ENCODE measurements at places on chromosomes 5 and 9.

- no peak for DNase-seq
Measured at GRCh38 chr9:82369251-82369945, 380.8 kb downstream of the SPATA31D1 start.

DNA sequence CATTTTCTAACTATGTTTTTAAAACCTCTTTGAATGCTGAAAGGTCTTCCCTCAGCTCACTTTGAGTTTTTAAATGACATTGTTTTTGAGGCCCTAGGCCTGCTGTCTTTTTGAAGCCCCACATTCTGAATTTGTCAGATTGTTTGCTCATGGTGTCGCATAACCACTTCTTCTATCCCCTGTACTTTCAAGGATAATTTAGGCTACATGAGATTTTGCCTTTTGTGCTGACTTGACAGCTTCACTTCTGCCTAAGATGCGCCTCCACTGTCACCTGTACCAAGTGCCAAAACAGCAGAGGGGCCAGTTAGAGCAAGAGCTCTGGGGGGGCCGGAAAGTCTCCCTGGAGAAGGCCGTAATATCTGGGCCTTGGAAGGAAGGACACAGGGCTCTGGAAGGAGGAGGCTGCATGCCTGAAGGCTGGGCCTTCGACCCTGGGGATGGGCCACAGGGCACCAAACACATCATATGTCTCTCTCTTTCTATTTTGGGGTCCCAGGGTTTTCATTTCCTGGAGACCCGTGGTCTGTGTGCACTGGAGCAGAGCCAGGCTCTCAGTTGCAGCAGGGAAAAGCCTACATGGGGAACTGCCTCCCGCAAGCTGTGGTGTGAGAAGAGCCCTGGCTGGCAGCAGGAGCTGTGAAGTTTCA is 49.1 kb downstream of the NDST1 start:
- no peak for DNase-seq

- no peak for DNase-seq
Measured at GRCh38 chr5:64767959-64768357, 533 bp downstream of the SREK1IP1 start.

DNA sequence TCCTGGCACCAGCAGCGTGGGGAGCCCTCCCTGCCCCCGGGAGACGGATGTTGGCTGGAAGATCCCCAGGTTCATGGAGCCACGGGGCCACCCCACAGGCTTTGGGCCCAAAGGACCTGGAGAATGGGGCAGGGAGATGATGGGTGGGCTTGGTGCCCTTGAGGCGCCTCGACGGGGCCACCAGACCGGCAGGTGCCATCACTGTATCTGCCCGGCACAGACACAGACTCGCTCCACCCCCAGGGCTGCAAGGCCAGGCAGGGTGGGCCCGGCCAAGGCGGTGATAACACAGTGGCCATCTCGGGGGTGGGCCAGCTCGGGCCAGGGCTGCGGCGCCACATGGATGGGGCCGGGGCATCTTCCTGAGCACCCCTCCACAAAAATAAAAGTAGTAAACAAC is 35.0 kb upstream of the EGFL7 start:
- DNase-seq: no peak

- no peak for DNase-seq
Measured at GRCh38 chr5:88671106-88671504, 211.9 kb downstream of the MEF2C start.

DNA sequence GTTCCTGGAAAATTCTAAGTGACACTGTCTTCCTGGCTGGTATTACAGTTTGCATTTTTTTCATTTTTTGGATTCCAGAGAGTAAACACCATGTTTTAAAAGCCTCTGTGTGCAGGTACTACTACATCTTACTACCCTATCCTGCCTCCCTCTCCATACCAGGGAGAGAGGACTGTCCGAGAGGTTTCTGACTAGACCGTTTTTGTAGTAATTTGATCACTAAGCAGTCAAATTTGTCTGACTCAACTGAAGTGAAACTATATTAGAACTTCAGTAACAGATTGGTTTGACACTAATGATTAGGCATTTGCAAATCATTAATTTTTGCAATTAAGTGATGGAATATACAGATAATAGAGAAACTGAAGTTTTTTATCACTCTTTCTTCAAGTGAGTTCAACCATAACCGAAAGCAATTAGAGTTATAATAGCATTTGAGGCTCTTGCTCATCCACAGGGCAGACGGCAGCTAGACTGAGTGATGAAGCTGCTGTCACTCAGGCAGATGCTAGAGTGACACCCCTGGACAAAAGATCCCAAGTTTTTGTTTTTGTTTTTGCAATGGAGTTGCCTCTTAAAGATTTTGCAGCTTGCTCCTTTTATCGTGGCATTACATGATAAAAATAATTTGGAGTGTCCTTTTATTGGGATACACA is 44.3 kb downstream of the SMARCA2 start:
- no peak for DNase-seq

GRCh38 chr9:2419347-2419746 is 202.2 kb upstream of the VLDLR start:
- no peak for DNase-seq

DNA sequence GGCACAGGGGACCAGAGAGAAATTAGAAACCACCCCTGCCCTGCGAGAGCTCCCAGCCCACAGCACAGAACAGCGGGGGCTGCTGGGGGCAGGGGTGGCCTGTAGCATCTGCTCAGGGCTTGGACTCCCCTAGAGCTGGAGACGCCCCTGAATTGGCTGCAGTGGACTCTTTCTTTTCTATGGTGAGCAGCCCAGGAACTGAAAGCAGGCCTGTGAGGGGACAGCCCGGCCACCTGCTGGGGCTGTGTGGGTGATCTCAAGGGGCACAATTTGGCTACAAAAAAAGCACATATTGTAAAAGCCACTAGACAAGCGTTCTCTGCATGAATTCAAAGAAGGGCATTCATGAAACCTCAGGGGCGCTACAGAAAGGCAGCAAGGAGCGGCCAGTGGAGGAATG is 57.5 kb upstream of the ICE1 start:
- no peak for DNase-seq

DNA sequence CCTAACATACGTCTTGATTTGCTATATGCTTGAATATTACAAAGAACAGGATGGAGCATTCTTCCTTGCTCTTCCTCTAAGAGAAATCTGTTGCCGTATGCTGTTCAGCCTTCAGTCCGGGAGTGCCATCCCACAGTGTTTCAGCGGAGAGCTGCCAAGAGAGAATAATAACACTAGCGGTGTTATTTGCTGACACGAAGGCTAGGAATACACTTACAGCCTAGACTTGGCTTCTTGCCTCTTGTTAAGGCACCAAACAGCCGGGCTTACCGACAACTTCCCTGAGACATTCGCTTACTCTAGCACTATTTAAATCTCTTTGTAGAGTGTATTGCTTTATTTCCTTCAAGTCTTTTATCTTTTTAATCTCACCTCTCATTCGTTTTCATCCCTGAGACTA is 31.4 kb downstream of the KCTD16 start:
- DNase-seq: no peak

DNA sequence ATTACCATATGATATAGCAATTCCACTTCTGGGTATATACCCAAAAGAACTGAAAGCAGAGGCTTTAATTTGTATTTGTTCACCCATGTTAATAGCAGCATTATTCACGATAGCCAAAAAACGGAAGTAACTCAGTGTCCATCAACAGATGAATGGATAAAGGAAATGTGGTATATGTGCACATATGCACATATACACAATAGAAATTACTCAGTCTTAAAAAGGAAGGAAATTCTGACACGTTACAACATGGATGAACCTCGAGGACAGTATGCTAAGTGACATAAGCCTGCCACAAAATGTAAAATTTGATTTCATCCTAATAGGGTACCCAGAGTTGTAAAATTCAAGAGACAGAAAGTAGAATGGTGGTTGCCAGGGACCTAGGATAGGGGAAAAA is 54.9 kb downstream of the NUP155 start:
- DNase-seq: no peak

- DNase-seq: no peak
Measured at GRCh38 chr5:141695627-141696215, 13.7 kb upstream of the ARAP3 start.

DNA sequence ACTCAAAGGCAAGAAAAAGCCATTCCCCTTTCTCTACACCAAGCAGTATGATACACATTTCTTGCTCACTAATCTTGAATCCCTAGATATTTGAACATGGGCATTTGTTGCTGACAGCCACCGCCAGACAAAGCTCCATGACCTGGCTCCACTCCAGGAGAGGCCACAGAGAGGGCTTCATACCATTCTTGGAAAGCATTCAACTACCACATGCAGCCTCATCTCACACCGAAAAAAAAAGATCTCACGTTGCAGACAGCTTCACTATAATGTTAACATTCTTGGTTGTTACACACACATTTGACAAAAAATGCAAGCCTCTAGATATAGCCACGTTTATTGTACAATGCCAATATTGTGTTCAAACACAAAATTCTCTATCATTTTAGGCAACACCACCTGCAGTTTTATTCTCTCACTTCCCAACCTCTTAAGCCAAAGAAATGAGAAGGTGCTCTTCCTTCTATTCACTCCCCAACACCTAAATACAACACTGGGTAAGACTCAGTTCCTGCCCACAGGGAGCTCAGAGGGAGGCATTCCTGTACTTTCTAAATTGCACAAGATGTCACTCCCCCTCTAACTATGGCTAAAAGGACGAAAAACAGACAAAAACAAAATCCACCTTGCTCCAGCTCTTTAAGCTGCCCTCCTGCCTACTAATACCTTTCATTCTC is 222.4 kb downstream of the TSSK1B start:
- no peak for DNase-seq

DNA sequence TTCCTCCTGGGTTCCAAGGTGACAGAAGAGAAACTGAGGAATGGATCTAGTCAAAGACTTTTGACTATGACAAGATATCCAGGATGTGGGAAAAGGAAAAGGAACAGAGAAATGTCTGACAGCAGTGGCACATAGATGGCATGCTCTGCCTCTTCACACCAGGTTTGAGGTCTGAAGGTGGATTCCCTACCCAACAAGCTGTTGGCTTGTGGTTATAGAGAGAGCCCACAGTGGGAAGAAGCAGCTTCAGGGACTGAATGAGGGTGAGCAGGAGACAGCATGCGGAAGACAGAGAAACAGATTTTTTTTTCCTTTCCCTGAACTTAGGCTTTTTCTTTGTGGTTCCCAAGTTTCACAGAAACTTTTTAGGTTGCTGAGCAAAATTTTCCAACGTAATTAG is 20.6 kb downstream of the IFNW1 start:
- no peak for DNase-seq

- peak; percentile 21 for DNase-seq
Measured at GRCh38 chr9:34987160-34987901, 2.2 kb upstream of the DNAJB5 start.

DNA sequence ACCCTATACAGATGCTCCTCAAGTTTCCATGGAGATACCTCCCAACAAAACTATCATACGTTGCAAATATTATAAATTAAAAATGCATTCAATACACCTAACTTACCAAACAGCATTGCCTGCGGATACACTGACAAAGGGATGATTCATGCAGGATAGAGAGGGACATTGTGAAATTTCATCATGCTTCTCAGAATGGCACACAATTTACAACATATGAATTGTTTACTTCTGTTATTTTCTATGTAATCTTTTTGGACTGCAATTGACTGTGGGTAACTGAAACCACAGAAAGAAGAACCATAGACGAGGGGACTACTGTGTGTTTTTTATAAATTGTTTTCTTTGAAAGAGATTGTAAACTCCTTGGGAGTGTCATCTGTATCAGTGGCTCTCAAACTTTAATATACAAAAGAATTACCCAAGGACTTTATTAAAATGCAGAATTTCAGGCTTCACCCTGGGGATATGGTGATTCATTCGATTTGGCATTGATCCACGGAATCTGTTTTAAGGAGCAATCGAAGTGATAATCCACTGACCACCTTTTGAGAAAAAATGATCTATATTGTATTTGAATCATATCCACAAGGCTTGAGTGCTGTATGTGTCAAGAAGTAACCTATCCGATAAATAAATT is 146.4 kb downstream of the SGCD start:
- DNase-seq: no peak

- no peak for DNase-seq
Measured at GRCh38 chr9:34499076-34499475, 23.7 kb downstream of the ENHO start.

DNA sequence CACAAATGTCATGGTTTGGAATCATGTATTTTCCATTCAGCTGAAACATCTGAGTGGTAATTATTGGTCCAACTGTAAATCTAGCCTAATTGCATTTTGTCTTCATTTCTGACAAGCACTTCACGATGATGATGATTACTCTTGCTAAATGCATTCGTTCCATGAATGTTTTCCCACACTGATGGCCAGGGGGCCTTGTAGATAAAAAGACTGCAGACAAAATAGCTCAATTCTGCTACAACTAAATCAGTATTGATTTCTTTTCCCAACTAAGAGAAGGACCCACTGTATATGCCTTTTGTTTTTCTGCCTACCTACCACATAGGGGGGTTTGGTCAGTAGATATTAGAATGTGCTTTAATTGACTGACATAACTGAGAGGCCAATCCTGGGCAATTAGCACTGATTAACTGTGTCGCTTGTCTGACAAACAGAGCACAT is 1351.3 kb upstream of the NUDT12 start:
- DNase-seq: no peak

DNA sequence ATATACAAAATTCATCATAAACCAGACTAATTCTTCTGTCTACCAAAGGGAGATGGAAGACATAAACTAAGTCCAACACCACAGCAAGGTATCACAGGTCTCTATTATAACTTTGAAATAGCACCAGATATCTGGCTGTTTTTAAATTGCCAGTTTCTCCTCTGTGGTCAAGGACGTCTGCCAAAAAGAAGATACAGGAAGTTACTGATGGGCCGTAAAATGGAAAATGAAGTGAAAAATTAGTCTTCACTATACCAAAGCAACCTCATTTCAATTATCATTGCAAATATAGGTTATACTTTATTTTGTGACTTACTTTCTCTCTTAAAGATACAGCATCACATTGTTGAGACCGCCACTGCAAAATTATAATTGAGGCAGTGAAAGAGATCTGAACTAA is 225.5 kb downstream of the NDUFS4 start:
- DNase-seq: no peak

- no peak for DNase-seq
Measured at GRCh38 chr9:131505012-131505411, 2.3 kb downstream of the POMT1 start.

- DNase-seq: no peak
Measured at GRCh38 chr9:24901319-24901718, 355.6 kb upstream of the IZUMO3 start.

- no peak for DNase-seq
Measured at GRCh38 chr5:6510132-6510531, 61.5 kb downstream of the UBE2QL1 start.

GRCh38 chr5:171644536-171644935 is 141.1 kb upstream of the SMIM23 start:
- no peak for DNase-seq

GRCh38 chr9:9920425-9921060 is 692.3 kb downstream of the PTPRD start:
- no peak for DNase-seq

All from CD4-positive, alpha-beta T cell treated with Interleukin-10 for 1 hour (primary cell).